BJ (cell line): ENCODE measurements at places on chromosomes 1 and 21. TPM values are rescaled to one million over a fixed set of nuclear protein-coding genes. Genes with fewer than 3 reads are reported as not detected.

GRCh38 chr1:203636291-203636690 lies 9.7 kb downstream of the ATP2B4 start:
- DNase-seq: no peak

LMX1A gene
- not detected in 2 replicates for polyA plus RNA-seq

HECTD3 gene
- polyA plus RNA-seq: 27.7 and 36.7 TPM in 2 replicates

DNA sequence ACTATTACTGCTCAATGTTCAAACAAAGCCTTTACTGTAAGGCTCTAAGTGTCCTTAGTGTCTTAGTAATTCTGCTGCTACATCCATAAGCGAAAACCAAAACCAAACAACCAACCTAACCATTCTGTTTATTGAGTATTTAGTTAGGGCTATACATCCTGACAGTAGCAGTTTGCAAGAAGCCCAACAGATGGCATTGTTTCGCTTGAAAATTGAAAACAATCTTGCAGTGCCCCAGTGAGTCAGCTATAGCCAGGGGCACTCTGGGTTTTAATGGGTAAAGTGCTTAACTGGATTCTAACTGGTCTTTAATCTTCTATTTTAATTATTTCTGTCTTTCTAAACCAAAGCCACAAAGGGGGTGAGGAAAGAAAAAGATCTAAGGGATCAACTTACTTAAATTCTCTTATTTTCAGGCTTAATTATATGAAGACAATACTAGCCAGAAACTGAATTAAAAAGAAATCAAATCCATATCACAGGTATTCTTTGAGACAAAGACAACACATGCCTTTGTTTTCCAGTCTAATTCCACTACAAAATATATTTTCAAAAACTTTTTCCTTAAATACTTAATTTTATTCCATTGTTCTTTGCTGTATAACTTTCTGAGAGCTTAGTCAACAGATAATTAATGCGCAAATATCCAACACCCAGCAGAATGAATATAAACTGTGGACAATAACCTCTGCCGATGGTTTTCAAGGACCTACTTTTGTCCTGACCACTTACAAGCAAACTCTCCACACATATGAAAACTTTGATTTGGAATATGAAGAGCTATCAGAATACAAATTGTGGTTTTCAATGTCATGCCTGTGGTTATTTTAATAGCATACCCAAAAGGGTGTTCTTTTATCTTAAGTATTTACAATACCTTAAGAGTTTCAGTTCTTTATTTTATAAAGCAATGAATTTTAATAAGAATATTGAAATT lies 15.2 kb downstream of the POGZ start:
- DNase-seq: peak; percentile 53

DNA sequence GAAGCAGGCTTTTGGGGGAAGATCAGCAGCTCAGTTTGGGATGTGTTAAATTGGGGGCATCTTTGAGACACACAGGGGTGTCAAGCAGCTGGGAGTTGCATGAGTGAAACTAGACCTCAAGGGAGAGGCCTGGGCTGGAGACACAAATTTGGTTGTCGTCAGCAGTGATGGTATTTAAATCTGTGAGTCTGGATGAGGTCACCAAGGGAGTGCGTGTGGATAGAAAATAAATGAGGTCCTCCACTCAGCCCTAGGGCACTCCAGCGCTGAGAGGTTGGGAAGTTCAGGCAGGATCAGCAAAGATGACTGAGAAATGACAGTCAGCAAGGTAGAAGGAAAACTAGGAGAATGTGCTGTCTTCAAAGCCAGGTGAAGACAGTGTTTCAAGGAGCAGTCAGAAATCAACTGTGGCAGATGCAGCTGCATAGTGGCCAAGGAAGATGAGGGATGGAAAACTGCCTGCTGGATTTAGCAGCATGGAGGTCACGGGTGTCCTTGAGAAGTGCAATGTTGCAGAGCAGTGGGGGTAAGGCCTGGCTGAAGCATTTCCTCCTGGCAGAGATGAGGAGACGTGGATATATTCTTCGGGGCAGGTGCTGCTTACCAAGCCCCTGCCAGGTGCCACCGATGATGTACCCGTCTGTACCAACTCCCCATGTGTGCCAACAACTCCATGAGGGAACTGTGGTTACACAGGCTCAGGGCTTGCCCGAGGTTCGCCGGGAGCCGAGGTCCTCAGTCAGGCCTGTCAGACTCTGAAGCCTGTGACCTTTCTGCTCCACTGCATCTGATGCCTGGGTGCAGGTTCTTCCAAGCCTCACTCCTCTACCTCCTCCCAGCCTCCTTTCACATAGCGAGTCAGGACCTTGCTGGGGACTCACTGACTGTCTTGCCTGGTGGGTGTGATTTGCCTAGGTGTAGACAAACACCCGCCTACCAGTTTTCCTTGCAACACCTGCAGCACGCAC lies 11.3 kb downstream of the MAP7D1 start:
- DNase-seq: no peak

- DNase-seq: no peak
These were observed 18.2 kb downstream of the CAP1 start for GRCh38 chr1:40058453-40059337.

DNA sequence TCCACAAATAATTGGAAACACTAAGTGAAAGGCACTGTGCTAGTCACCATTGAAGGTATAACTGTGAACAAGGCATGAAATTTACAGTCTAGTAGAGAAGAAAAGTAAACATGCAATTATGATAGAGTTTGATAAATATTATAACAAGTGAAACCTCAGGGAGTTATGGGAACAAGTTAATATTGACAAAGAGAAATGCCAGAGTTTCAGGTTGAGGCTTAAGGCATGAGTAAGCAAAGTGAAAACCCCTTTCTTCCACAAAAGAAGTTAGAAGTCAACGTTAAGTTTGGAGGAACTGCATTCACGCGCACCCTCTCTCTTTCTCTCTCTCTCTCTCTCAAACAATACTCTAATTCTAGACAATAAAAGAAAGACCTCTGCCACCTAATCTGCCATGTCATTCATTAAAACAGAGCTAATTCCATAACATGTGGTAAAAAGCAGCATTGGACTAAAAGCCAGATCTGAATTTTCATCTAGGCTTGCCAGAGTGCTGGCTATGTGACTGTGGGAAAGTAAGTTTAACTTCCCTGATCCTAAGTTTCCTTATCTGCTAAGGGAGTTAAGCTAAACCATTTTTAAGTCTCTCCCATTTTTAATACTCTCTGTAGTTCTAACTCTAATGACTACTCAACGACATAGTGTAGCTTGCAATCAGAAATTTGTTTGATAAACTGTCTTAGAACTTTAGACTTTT lies 22.0 kb downstream of the SLC44A5 start:
- DNase-seq: no peak

DNA sequence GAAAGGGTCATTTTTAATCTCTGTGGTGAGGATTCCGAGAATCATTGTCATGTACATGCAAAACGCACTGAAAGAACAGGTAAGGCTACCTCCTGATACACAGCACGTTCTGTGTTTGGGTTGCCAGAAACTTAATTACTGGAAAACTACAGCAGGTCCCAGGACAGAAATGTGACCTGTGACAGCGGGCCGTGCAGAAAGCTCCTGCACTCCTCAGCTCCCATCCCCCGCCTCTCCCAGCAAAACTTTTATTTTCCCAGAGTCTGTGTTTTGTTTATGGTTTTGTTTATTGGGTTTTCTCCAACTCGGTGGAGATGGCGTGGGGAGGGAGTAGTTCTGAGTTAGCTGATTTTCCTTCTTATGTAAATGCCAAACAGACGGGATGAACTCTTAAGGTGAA lies 44.7 kb downstream of the SLC44A3 start:
- DNase-seq: no peak

STXBP3 gene
- polyA plus RNA-seq: 10.8 and 25.0 TPM in 2 replicates

MAP3K21 gene
- 0.10 and 0.13 TPM in 2 replicates for polyA plus RNA-seq

DNA sequence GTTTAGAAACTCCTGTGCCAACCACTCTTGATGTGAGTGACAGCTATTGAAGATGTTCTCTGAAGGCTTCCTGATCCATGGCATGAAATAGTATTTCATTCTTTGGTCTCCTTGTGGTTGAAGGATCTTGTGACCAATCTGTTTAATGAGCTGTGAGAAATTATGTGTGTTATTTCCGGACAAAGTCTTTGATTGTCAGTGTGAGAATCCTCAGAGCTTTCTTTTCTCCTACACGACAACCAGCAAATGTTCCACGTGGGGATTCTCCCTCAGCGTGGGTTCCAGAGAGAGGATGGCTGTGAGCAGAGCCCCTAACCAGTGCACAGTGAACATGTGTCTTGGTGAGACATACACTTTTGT lies 45.0 kb upstream of the HOOK1 start:
- no peak for DNase-seq

VWA5B1 gene
- polyA plus RNA-seq: not detected in 2 replicates

GRCh38 chr1:158150523-158150922 lies 30.2 kb upstream of the CD1D start:
- DNase-seq: no peak

DNA sequence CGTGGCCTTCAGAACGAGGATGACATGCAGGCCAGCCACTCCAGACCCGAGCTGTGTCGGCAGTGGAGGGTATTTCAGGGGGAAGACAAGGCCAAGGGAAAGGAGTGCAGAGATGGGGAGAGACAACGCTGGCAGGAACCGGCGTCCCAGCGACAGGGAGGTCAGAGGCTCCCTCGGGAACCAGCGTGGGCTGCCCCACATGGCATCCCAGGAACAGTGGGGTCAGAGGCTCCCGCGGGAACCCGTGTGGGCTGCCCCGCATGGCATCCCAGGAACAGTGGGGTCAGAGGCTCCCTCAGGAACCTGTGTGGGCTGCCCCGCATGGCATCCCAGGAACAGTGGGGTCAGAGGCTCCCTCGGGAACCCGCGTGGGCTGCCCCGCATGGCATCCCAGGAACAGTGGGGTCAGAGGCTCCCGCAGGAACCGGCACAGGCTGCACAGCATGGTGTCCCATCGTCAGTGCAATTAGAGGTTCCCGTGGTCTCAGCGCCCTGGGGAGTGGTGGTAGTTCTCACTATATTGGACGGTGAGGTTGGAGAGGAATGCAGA lies 43.0 kb downstream of the SLC19A1 start:
- DNase-seq: no peak

- DNase-seq: no peak
These were observed 203.5 kb upstream of the NEGR1 start for GRCh38 chr1:72485801-72486200.

GRCh38 chr1:248306103-248306502 lies 2.9 kb upstream of the OR2T12 start:
- no peak for DNase-seq

DNA sequence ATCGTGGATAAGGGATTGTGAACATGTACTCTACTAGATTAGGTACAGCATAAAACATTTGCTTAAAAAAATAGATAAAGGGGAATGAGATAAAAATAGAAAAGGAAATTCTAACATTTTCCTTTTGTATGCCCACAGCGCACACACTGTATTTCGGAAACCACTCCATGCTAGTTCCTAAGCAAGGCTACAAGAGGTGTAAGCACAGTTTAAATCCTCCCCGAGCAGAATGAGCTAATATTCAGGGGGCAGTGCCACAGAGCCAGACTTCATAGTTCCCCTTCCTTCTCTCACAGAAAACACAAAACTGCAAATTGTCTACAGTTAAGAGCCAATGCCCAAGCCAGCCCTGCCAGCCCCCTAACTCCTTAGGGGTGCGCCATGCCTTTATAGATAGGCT lies 159.4 kb downstream of the ZNF281 start:
- DNase-seq: no peak

LORICRIN gene
- polyA plus RNA-seq: not detected in 2 replicates

GRCh38 chr1:116495535-116495934 lies 75.3 kb downstream of the CD58 start:
- DNase-seq: no peak

DNA sequence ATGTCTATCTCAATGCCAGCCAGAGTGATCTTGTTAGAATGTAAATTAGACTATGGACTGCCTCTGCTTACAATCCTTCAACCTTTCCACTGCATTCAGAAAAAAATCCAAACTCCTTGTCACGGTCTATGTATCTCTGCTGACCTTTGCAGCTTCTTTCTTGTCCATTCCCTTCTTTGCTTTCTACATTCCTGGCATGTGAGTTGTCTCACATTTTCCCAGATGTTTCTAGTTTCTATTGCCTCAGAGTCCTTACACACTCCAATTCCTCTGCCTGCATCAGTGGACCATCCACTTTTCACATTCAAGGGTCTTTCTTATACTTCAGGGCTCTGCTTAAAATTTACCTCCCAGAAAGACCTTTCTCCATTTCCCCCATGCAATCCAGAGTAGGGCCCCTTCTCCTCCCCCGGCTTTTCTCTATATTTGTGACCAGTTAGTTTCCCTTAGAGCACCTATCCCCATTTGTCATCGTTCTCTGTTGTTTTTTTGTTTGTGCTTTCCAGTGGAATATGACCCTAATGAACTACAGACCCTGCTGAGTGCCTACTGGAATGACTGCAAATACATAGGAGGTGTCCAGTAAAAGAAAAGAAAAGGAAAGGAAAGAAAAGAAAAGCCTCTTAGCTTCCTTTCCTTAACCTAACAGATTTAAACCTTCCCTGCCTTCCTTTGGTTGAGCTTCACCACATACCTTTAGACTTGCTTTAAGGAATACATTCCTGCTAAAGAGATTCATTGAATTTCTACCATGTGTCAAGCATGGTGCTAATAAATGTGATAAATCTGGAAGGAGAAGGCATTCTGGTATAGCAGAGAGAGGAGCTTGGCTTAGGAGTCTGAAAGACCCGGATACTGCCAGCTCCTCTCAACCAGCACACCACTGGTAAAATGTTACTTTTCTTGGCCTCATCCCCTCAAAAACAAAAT lies 102.0 kb downstream of the DIRAS3 start:
- peak; percentile 55 for DNase-seq

- DNase-seq: no peak
These were observed 89.7 kb downstream of the ADARB1 start for GRCh38 chr21:45164124-45164511.

GRCh38 chr1:25896266-25896665 lies 10.0 kb downstream of the STMN1 start:
- no peak for DNase-seq

NKAIN1 gene
- 0.07 and 0.17 TPM in 2 replicates for polyA plus RNA-seq

DNA sequence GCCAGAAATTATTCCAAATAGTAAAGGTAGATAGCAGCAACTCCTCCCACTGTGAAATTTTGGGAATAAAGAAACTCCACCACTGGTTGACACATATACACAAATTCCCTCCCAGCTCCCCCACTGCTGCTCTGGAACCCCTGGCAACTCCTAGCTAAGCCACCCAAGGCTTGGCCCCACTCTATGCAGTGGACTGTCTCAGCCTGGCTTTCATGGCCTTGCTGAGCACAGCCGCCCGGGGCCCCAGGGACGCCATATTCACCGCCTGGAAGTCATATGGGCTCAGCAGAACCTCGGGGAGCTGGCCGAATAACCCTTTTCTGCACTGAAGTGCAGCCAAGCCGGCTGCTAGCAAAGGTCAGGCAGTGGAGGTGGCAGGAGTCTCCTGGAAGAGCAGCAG lies 15.4 kb upstream of the RBM34 start:
- no peak for DNase-seq

TMCO2 gene
- polyA plus RNA-seq: not detected in 2 replicates

DNA sequence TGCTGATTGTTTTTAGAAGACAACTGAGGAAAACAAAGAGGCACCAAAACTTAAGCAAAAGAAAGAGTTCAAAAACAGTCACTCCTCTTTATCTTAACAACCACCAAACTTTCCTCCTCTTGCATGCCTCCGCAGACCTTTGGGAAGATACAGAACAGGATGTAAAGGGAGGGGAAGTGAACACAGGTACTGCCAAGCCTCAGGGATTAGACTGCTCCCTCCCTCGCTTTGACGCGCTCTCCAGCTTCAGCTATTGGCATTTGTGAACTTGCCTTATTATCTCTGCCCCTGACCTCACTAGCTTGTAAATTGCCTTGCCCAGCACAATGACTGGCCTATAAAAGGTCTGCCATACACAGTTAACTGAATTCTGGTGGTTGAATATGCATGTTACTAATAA lies 4.8 kb upstream of the SRP9 start:
- no peak for DNase-seq

NBPF19 gene
- polyA plus RNA-seq: 6.4 and 10.6 TPM in 2 replicates

C8B gene
- polyA plus RNA-seq: not detected in 2 replicates

UTS2 gene
- not detected in 2 replicates for polyA plus RNA-seq

GRCh38 chr1:206479183-206480125 lies 9.2 kb downstream of the IKBKE start:
- DNase-seq: no peak
